ENCODE measurements at places on chromosomes 16 and 17. TPM values are rescaled to one million over a fixed set of nuclear protein-coding genes. Genes with fewer than 3 reads are reported as not detected.

SLC22A31 gene
- polyA plus RNA-seq, result 0.37 TPM

PIK3R6 gene
- 1.1 TPM for polyA plus RNA-seq

GP2 gene
- polyA plus RNA-seq, result 3.2 TPM

PIRT gene
- polyA plus RNA-seq, result not detected

ZPBP2 gene
- polyA plus RNA-seq, result not detected

ZNF768 gene
- polyA plus RNA-seq, result 45.1 TPM

HOXB6 gene
- 69.6 TPM for polyA plus RNA-seq

MMP28 gene
- 1.5 TPM for polyA plus RNA-seq

SLC5A11 gene
- polyA plus RNA-seq, result 5.9 TPM

KRT222 gene
- 0.14 TPM for polyA plus RNA-seq

CA7 gene
- 0.11 TPM for polyA plus RNA-seq

CD300LB gene
- 0.25 TPM for polyA plus RNA-seq

PITPNC1 gene
- 27.6 TPM for polyA plus RNA-seq

- DNase-seq, result no peak
Observed at GRCh38 chr16:11431915-11432465, 86.7 kb downstream of the RMI2 start.

- no peak for DNase-seq
Observed at GRCh38 chr17:11309033-11309432, 68.0 kb downstream of the SHISA6 start.

GRCh38 chr17:36092230-36092629 is 2.3 kb upstream of the CCL3 start:
- DNase-seq, result no peak

- no peak for DNase-seq
Observed at GRCh38 chr17:31431098-31431851, 39.8 kb downstream of the RAB11FIP4 start.

- no peak for DNase-seq
Observed at GRCh38 chr17:35514564-35514963, 22.9 kb downstream of the SLFN12L start.

- no peak for DNase-seq
Observed at GRCh38 chr17:19533036-19533717, 477 bp upstream of the SLC47A1 start.

GRCh38 chr17:47665655-47666054 is 15.9 kb downstream of the KPNB1 start:
- no peak for DNase-seq

GRCh38 chr17:75344666-75345065 is 55.4 kb upstream of the SLC25A19 start:
- DNase-seq, result no peak

- DNase-seq, result no peak
Observed at GRCh38 chr17:48382989-48383388, 47.0 kb downstream of the SKAP1 start.

DNA sequence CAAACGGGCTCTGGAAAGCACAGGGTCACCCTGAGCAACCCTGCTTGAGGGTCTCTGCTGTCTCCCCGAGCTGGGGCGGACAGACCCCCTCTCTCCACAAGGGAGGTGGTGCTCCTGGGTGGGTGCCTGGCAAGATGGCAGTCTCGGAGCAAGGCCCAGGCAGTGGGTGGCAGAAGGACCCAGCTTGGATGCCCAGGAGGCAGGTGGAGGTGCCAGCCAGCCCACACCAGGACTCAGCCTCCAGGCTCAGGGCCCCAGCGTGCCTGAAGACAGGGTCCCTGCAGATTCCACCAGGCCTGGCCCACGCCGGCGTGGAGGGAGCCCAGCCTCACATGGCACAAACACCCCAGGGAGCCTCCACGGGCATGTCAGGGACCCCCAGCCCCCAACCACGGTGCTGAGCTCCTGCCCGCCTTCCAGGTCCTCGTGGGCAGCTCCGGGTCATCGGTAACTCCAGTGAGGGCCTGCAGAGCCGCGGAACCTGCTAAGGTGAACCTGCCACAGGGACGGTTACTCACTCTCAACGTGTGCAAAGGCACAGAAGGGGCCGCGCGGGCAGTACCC is 20.8 kb downstream of the UNKL start:
- DNase-seq, result no peak

- no peak for DNase-seq
Observed at GRCh38 chr17:10428781-10429180, 7.0 kb upstream of the MYH8 start.

DNA sequence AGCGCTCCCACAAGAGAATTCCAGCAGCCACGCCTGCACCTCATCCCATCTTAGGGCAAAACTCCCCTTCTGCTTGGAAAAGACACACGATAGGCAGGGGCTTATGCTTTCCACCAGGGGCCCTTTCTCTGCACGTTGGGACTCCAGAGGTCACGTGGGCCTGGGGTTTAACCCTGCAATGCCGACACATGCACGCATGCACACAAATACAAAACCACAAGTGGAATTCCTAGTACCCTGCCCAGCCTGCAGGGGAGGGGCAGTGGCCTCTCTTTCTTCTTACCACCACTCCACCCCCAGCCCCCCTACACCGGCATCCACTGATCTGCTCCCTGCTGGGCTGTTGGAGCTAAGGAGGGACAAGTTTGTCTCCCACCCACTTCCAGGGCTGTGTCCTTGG is 16.8 kb upstream of the CCDC182 start:
- no peak for DNase-seq

- no peak for DNase-seq
Observed at GRCh38 chr17:34259146-34259545, 4.1 kb downstream of the CCL2 start.

DNA sequence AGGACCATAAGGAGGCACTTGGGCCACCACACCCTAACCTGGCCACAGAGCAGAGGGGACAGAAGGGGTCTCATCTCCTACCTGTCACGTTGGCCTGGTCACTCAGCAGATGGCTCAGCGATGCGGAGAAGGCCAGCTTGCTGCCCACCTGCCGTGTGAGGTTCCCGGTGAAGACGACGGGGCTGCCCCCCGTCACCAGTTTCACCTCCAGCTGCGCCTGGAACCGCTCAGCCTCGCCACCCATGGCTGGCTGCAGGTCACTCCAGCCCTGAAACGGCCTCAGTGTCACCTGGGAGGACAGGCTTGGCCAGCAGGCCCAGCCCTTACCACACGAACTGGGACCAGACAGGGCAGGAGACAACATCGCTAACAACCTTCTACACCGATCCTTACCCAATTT is 116.8 kb downstream of the RMI2 start:
- no peak for DNase-seq

DNA sequence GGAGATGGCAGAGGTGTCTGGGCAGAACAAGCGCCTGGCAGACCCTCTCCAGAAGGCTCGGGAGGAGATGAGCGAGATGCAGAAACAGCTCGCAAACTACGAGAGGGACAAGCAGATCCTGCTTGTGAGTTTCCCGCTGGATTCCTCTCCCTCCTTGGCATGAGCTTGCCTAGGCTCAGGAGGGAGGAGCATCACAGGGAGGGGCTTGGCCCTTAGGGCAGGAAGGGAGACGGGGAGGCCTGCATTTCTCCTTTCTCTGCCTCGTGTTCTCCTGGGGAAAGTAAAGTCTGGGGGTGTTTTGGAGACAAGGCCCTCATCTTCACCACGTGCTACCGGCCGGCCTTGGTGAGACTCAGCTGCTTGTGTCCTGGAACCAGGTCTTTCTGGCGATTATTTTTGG is 18.0 kb upstream of the DBNDD1 start:
- DNase-seq, result no peak

GRCh38 chr16:87150262-87150661 is 166.9 kb downstream of the C16orf95 start:
- DNase-seq, result no peak

DNA sequence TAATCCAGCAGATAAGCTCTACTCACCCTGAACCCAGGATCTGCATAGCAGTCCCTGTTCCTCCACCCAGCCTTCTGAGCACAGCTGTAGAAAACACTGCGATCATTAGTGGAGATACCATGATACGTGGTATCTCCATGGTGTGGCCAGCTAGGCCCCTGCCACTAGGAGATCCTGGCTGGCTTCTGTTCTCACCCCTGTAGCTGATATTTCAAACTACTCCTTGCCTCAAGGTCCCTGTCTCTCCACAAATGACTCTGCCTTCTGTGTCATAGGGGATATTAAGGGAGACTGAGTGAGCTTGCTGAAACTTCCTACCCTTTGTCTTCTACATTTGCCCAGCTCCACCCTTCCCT is 44.3 kb downstream of the ERN1 start:
- no peak for DNase-seq

DNA sequence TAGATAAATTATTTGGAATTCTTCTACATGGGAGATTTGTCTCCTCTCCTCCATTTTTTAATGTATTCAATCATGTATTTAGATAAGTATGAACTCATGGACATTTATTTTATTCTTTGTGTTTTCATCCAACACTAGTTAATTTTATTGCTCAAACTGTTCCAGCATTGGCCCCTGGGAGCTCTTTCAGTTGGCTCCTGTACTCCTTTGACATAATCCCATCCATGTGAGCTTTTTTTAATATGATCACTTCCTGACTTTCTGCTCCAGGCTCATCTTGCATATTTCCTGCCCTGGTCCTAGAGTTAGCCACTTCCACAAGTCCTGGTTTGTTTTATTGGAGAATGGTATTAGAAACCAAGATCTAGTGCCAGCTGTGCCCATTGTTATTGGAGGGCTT is 419.0 kb upstream of the CDH11 start:
- no peak for DNase-seq

GRCh38 chr17:38509772-38510420 is 81.6 kb downstream of the ARHGAP23 start:
- no peak for DNase-seq

DNA sequence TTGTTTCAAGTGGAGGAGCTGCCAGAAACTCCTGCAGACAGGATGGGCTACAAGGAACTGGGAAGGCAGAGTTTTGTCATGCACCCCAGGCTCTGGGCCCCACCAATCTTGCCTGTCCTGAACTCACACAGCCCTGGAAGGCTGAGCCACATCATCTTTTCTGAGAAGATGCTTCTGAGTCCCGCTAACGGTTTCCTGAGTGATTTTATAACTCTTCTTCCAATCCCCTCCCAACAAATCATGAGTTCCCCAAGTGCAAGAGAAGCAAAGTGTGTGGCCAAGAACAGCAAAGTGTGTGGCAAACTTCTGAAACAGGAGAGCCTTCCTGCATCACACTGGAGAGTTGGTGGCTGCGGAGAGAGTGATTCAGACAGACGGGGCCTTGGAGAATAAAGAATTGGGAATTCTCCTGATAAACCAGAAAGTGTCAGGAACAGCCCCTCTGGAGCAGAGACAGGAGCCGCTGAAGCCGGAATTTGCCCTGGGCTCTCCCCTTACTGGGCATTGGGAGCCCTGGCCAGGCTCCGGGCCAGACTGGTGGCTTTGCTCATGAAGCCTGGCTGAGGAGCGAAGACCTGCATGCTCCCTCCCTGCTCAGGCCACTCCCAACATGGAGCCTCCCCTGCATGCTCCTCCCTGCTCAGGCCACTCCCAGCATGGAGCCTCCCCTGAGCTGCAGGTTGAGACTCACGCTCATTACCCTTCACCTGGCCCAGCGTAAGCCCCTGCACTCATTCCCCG is 47.2 kb downstream of the PITPNM3 start:
- DNase-seq, result no peak

DNA sequence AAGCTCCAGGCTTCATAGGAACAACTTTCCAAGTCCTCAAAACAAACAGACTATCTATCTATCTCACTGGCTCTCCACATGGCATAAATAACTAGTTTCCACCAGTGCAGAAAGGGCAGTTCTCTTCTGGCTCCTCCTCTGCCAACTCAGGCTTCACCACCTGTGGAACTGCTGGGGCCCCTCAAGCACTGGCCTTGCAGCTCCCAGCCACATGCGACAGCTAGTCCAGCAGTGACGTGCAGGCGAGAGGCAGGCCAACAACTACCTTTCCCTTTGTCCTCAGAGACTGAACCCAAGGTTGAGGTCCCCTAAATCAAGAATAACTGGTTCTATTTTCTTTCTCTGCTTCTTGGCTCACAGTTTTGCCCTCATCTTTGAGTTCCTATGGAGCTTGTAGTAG is 137.6 kb downstream of the AATF start:
- no peak for DNase-seq

DNA sequence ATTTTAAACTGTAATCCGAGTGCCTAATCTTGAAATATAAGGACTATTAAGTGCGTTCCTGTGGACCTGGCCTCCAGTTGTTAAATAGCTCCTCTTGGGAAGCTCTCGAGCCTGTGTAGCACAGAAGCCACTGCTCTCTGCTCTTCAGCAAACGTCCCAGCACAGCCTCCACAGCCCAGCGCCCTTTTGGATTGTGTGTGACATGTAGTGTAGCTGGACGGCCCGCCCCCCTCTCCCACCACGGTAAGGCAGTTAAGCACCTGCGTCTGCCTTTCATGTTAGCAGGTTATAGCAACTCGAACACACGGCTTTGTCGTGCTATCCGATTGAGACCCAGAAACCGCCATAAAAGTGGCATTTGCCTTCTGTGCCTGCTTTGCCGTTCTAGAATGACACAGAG is 79.2 kb upstream of the CHMP6 start:
- no peak for DNase-seq

GRCh38 chr17:14015271-14015670 is 54.0 kb upstream of the COX10 start:
- DNase-seq, result no peak

DNA sequence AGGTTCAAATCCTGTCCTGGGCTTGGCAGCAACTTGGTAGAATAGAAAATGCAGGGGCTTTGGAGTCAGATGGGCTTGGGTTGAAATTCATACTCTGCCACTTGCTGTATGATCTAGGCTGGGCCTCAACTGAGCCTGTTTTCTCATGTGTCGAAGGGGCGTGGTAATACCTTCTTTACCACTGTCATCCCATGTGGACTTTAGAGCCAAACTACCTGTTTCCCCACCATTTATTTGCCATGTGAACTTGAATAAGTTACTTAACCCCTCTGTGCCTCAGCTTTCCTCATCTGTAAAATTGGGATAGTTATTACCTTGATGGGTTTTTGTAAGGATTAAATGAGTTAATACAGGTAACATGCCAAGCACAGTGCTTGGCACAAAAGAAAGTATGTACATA is 106.0 kb downstream of the COPRS start:
- no peak for DNase-seq

- no peak for DNase-seq
Observed at GRCh38 chr16:239948-240277, 5.3 kb downstream of the FAM234A start.

GRCh38 chr17:17305281-17305801 is 2.2 kb downstream of the NT5M start:
- DNase-seq, result no peak

- no peak for DNase-seq
Observed at GRCh38 chr17:76696763-76697701, 13.7 kb downstream of the MXRA7 start.

DNA sequence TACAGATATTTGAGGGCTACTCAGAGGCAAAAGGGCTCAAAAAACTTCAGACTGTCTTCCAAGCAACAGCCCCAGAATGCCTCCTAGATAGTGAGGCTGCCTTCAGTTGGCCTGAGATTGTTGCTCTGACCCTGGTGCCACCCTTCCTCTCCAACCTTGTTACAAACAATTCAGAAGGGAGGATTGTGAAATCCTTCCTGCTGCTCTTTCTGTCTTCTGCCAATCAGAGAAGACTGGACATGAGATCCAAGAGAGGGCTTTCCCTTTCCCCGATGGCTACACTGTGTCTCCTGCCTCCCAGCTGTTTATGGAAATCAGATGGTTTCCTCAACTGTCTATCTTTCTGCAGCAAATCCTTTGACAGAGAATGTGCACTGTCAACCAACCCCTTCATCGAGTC is 419.9 kb downstream of the CDH13 start:
- DNase-seq, result no peak

GRCh38 chr17:74150428-74151025 is 53.0 kb upstream of the RPL38 start:
- no peak for DNase-seq

GRCh38 chr17:68437979-68438822 is 19.1 kb downstream of the WIPI1 start:
- no peak for DNase-seq

GRCh38 chr16:19192865-19193264 is 24.8 kb downstream of the SYT17 start:
- no peak for DNase-seq

Data from right renal cortex interstitium (tissue), 3 donors.